Sigmoid colon (tissue), 7 donors: ENCODE measurements at places on chromosomes 12 and 14. TPM values are rescaled to one million over a fixed set of nuclear protein-coding genes. Genes with fewer than 3 reads are reported as not detected.

Gene SETD1B
- total RNA-seq: 8.2 TPM

DNA sequence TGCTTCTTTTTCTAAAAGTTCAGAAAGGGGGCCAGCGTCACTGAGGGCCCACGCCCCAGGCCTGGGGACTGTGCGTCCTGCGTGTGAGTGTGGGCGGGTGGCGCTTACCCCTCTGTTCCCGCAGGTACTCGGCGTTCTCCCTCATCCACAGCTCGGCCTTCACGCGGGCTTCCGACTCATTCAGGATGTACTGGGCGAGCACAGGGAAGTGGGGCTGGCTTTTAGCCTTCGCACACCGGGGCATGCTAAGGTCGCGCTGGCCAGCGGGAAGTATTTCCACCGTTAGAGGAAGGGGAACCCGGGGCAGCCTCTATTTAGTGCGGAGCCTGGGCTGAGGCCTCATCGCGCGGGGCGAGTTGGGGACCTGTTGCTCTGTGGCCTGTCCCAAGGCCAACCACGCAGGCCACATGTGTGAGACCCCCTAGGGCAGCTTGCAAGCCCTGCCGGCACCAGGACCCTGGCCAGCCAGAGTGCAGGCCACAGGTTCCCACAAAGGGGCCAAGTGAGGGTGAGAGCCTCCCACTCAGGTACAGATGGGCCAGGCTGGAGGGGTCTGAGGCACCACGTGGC is 29.2 kb upstream of the BTBD6 start:
- peaks cover 67% of the 10 kb centered on the region for H3K36me3 ChIP-seq
- H3K4me3 ChIP-seq: no peak overlapping the region
- no peak for DNase-seq
- H3K4me1 ChIP-seq: peaks cover 13% of the 10 kb centered on the region

GRCh38 chr12:96064966-96065365 is 29.6 kb upstream of the LTA4H start:
- DNase-seq: no peak
- H3K4me3 ChIP-seq: no peak overlapping the region
- no peak overlapping the region for H3K27ac ChIP-seq
- H3K27me3 ChIP-seq: no peaks in the 10 kb centered on the region
- no peaks in the 10 kb centered on the region for H3K4me1 ChIP-seq
- no peaks in the 10 kb centered on the region for H3K36me3 ChIP-seq

GRCh38 chr14:89429199-89430181 is 12.5 kb upstream of the FOXN3 start:
- peaks cover 40% of the 10 kb centered on the region for H3K4me1 ChIP-seq
- DNase-seq: peak; percentile 66
- H3K27ac ChIP-seq: peak overlapping the region; percentile 68
- no peaks in the 10 kb centered on the region for H3K36me3 ChIP-seq
- peak overlapping the region; percentile 37 for H3K4me3 ChIP-seq

GRCh38 chr12:58548801-58549200 is 371.5 kb downstream of the LRIG3 start:
- H3K4me1 ChIP-seq: no peaks in the 10 kb centered on the region
- no peak overlapping the region for H3K27ac ChIP-seq
- no peaks in the 10 kb centered on the region for H3K36me3 ChIP-seq
- no peaks in the 10 kb centered on the region for H3K27me3 ChIP-seq
- DNase-seq: no peak

DNA sequence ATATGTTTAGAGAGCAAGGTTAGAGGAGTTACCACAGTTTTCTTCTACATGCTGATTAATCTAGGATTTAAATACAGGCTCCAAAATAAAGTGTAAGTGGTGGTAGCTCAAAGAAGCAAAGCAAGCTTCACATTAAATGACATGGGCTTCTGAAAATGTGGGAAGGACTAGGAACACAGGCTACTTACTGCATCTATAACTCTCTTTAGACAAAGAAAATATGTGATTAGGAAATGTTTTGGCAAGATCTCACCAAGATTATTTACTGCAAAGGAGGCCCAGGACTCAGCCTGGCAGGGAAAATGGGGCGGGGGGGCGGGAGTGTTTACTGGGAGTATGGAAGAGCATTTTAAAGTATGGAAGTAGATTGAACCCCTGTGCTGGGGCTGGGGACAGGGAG is 39.4 kb downstream of the ETV6 start:
- no peak for DNase-seq
- peak overlapping the region; percentile 71 for H3K27ac ChIP-seq
- no peak overlapping the region for H3K4me3 ChIP-seq
- H3K27me3 ChIP-seq: no peaks in the 10 kb centered on the region

- DNase-seq: no peak
- no peaks in the 10 kb centered on the region for H3K4me1 ChIP-seq
- H3K36me3 ChIP-seq: no peaks in the 10 kb centered on the region
Measured at GRCh38 chr14:97771340-97772045, 974.3 kb downstream of the VRK1 start.
